ENCODE measurements at places on chromosomes 11 and 22. TPM values are rescaled to one million over a fixed set of nuclear protein-coding genes. Genes with fewer than 3 reads are reported as not detected.
A peak's percentile ranks its signal among the peaks of the same experiment; 100 is the strongest.

- peak; percentile 0 for DNase-seq
- no peak overlapping the region for H3K4me3 ChIP-seq
- no peaks in the 10 kb centered on the region for H3K36me3 ChIP-seq
- peaks cover 4% of the 10 kb centered on the region for H3K27me3 ChIP-seq
Measured at GRCh38 chr11:22244986-22245592, 52.2 kb downstream of the ANO5 start.

- H3K36me3 ChIP-seq, result no peaks in the 10 kb centered on the region
- no peak for DNase-seq
- H3K27ac ChIP-seq, result no peak overlapping the region
Measured at GRCh38 chr11:132907651-132908413, 624.5 kb downstream of the OPCML start.

DNA sequence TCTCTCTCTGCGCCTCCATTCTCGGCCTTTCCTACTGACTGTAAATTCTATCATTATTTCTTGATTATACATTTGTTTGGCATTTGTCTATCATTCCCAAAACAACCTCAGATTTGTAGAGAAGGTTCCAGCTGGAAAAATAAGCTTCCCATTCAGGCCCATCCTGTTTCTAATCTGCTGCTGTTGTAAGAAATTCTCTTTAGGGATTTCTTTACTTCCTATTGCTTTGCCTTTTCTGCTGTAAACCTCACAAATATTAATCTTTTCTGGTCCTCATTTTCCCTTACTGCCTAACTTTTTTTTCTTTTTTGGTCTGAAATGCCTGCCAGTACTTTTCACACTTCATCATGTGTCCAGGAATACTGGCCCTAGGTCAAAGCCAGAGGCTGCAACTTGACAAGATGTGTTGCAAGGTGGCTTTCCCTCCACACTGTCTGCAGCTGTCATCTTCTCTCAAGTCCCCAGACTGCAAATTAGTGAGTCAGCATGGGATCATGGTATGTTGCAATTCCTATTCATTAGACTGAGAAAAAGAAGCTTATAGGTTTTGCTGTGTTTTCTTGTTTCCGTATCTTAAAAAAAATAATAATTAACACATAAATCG lies 858.7 kb upstream of the CHORDC1 start:
- no peaks in the 10 kb centered on the region for H3K36me3 ChIP-seq
- no peaks in the 10 kb centered on the region for H3K4me1 ChIP-seq
- no peak for DNase-seq
- no peak overlapping the region for H3K27ac ChIP-seq
- no peak overlapping the region for H3K4me3 ChIP-seq

- H3K36me3 ChIP-seq, result no peaks in the 10 kb centered on the region
- no peak overlapping the region for H3K4me3 ChIP-seq
- H3K4me1 ChIP-seq, result peaks cover 24% of the 10 kb centered on the region
- no peak overlapping the region for H3K27ac ChIP-seq
- H3K27me3 ChIP-seq, result peaks cover 6% of the 10 kb centered on the region
Measured at GRCh38 chr22:19180234-19180633, 1.7 kb upstream of the SLC25A1 start.

DNA sequence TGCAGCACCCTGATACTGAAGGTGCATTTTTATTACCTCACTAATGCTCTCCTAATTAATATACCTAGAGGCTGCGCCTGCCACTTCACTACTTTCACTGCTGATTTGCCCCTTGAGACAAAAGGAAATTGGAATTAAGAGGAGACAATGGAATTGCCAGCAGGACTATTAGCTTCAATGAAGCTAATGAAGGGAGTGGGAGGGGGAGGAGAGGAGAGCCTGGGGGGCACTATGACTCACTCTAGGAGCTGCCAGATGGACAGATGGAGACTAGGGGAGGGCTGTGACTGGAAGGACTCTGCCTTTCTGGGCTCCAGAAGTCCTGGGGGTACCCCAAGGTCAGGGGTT lies 102.8 kb upstream of the DRD2 start:
- DNase-seq, result no peak
- no peak overlapping the region for H3K27ac ChIP-seq
- peaks cover 2% of the 10 kb centered on the region for H3K36me3 ChIP-seq
- H3K4me1 ChIP-seq, result peaks cover 10% of the 10 kb centered on the region
- no peaks in the 10 kb centered on the region for H3K27me3 ChIP-seq

- peaks cover 8% of the 10 kb centered on the region for H3K4me1 ChIP-seq
- peaks cover 26% of the 10 kb centered on the region for H3K27me3 ChIP-seq
- H3K36me3 ChIP-seq, result no peaks in the 10 kb centered on the region
Measured at GRCh38 chr22:45864959-45865476, 111.9 kb downstream of the WNT7B start.

- H3K4me1 ChIP-seq, result peaks cover 61% of the 10 kb centered on the region
- H3K36me3 ChIP-seq, result peaks cover 14% of the 10 kb centered on the region
- H3K27ac ChIP-seq, result peak overlapping the region; percentile 79
- no peak for DNase-seq
- no peaks in the 10 kb centered on the region for H3K27me3 ChIP-seq
- peak overlapping the region; percentile 48 for H3K4me3 ChIP-seq
Measured at GRCh38 chr11:47991266-47991830, 11.0 kb downstream of the PTPRJ start.

DNA sequence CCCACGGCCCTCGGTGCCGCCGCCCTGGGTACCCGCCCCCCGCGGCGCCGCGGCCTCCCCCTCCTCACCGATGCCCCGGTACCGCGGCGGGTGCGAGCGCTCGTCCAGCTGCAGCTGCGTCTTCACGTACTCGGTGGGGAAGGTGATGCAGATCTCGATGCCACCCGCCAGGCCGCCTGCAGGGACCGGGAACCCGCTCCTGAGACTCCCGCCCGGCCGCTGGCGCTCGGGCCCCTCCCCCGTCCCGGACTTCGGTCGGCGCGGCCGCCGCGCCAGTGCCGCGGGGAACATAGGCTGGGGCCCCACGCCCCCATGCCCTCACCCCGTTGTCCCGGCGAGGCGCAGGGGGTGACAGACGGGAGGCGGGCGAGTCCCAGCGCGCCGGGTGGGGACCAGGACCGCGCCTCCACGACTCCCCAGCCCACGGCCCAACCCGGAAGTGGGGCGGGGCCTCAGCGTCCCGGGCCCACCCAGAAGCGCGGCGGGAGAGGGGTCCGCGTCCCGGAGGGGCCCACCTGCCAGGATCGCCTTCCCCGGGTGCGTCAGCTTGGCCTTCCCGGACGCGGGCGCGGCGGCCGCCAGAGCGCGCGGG lies 375 bp downstream of the SLC25A1 start:
- H3K4me1 ChIP-seq, result peaks cover 31% of the 10 kb centered on the region
- peak; percentile 59 for DNase-seq
- no peaks in the 10 kb centered on the region for H3K36me3 ChIP-seq

DNA sequence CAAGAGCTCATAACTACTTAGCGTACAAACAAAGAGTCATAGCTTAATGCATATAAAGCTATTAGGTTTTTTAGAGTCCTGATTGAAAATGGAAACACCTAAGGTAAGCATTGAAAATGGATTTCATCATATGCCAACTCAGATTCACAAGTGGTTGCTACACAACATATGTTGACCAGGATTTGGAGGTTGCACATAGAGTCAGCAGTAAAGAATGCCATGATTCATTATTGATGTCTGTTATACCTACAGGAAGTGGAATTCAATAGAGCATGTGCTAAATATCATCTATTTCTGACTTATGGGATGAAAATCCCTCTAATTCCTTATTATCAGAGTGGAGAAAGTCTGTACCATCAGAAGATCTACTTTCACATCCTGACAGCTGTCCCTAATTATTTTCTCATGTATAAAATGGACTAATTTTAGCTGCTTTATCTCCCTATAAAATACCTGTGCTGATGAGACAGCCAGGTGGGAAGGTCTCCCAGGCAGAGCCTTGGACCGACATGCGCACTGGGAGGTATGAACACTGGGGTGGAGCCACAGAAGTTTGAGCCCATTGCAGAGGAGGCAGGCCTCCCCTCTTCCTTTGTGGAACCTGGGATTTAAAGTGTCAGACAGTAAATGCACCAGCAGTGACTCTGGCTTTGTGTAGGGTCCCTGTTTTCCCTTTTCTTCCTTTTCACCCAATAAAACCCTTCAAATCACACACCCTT lies 204.2 kb downstream of the AASDHPPT start:
- H3K27me3 ChIP-seq, result no peaks in the 10 kb centered on the region
- H3K4me1 ChIP-seq, result no peaks in the 10 kb centered on the region
- H3K4me3 ChIP-seq, result no peak overlapping the region
- no peak overlapping the region for H3K27ac ChIP-seq
- no peak for DNase-seq

GRCh38 chr22:39292031-39292462 lies 27.4 kb downstream of the RPL3 start:
- no peak overlapping the region for H3K27ac ChIP-seq
- H3K4me3 ChIP-seq, result no peak overlapping the region
- no peaks in the 10 kb centered on the region for H3K36me3 ChIP-seq
- no peak for DNase-seq

DNA sequence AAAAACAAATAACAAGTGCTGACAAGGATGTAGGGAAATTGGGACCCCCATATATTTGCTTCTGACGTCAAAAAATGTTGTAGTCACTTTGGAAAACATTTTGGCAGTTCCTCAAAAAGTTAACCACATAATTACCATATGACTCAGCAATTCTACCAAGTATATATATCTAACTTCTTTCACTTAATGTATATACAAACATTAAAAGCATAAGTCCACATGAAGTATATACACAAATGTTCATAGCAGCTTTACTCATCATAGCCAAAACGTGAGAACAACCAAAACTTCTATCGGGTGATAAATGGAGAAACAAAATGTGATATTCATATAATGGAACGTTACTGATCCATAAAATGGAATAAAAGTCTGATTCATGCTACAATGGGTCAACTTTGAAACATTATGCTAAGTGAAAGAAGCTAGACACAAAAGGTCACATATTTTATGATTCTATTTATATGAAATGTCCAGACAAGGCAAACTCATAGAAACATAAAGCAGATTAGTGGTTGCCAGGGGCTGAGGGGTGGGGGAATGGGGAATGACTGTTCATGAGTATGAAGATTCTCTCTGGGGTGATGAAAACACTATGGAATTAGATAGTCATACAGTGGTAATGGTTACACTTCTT lies 48.7 kb upstream of the TEAD1 start:
- H3K4me1 ChIP-seq, result no peaks in the 10 kb centered on the region
- no peaks in the 10 kb centered on the region for H3K36me3 ChIP-seq
- DNase-seq, result no peak
- no peak overlapping the region for H3K4me3 ChIP-seq
- H3K27me3 ChIP-seq, result peaks cover 4% of the 10 kb centered on the region
- no peak overlapping the region for H3K27ac ChIP-seq

DNA sequence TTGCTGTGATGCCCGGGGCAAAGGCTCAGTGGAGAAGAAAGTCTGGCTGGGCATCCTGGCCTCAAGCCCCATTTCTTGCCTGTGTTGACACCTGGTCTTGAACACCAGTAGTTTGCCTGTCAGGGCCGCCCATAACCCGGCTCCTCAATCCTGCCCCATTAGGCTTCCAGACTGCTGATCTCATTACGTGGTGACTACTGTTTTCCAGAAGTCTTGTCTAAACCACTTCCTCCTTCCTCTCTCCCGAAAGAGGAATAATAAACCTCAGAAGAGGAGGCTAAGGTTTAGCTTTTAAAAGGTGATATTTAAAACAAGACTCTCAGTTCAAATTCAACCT lies 97.7 kb downstream of the CD44 start:
- DNase-seq, result no peak
- H3K27me3 ChIP-seq, result no peaks in the 10 kb centered on the region
- peak overlapping the region; percentile 8 for H3K27ac ChIP-seq
- H3K4me1 ChIP-seq, result peaks cover 68% of the 10 kb centered on the region
- peaks cover 35% of the 10 kb centered on the region for H3K36me3 ChIP-seq
- peak overlapping the region; percentile 50 for H3K4me3 ChIP-seq

DNA sequence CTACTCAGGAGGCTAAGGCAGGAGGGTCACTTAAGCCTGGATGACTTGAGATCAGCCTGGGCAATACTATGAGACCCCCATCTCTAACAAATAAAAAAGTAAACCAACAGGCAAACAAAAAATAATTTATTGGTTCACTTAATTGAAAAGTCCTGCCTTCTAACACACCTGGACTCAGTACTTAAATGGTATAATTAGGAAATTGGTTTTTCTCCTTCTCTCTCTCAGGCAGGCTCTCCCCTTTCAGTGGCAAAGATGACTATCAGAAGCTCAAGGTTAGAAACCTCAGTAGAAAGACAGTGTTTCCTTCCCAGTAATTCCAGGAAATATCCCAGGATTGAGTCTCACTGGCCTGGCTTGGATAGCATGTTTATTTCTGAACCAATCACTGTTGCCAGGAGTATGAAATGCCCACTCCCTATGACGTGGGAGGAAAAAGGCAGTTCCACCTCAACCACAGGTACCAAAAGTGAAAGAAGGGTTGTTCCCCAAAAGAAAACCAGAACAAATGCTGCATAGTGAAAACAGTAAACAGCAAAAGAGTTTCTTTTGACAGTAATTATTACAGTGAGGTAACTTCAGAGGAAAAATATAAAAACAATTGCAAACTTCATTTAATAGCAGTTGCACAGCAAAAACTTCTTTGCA lies 56.3 kb upstream of the SOX6 start:
- H3K4me1 ChIP-seq, result no peaks in the 10 kb centered on the region

- no peaks in the 10 kb centered on the region for H3K36me3 ChIP-seq
- no peak for DNase-seq
- no peak overlapping the region for H3K27ac ChIP-seq
- no peaks in the 10 kb centered on the region for H3K27me3 ChIP-seq
- H3K4me3 ChIP-seq, result no peak overlapping the region
- no peaks in the 10 kb centered on the region for H3K4me1 ChIP-seq
Measured at GRCh38 chr11:131666617-131667016, 296.2 kb downstream of the NTM start.

DNA sequence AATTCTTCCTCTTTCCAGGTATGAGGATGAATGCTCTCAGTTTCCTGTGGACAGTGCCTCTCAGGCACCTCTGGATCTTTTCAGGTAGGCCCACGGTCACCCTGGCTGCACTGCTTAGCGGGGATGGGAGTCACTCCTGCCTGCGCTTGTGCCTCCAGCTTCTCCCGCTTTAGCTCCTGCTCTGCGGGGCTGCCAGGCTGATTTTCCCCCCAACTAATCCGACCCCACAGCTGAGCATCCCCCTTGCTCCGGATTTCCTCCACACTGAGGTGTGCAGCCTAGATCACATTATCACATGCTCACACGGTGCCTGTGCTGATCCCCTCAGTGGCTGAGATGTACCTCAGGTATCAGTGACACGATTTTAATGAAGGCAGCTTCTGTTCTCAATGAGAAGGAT lies 879.1 kb downstream of the OPCML start:
- H3K27me3 ChIP-seq, result peaks cover 2% of the 10 kb centered on the region
- no peaks in the 10 kb centered on the region for H3K4me1 ChIP-seq
- DNase-seq, result no peak
- no peak overlapping the region for H3K4me3 ChIP-seq

Gene CFAP300
- total RNA-seq, result not detected

Gene C11orf16
- not detected for total RNA-seq

Gene SF3A1
- total RNA-seq, result 310 TPM

Gene SEPTIN5
- 0.98 TPM for total RNA-seq

Gene MS4A14
- total RNA-seq, result not detected

Gene RTN3
- total RNA-seq, result 54.7 TPM

Gene SMIM35
- 0.16 TPM for total RNA-seq

Gene SLC7A4
- total RNA-seq, result not detected

Gene CLCF1
- 0.73 TPM for total RNA-seq

Gene CASP5
- total RNA-seq, result not detected

Gene CTTN
- total RNA-seq, result 53.7 TPM

Gene APOL6
- total RNA-seq, result 27.7 TPM

Data from activated T-helper 1 cell treated with anti-CD3 and anti-CD28 coated beads, Interleukin-12 subunit alpha, Interleukin-12 subunit beta, Interleukin-2, Interleukin-4 antibody, amounts not matched to agents 30 ng/mL and 10 ng/mL and 1 ng/mL, durations not matched to agents 14 hours and 24 hours and 36 hours (primary cell).